ENCODE measurements at places on chromosomes 2 and 18.

DNA sequence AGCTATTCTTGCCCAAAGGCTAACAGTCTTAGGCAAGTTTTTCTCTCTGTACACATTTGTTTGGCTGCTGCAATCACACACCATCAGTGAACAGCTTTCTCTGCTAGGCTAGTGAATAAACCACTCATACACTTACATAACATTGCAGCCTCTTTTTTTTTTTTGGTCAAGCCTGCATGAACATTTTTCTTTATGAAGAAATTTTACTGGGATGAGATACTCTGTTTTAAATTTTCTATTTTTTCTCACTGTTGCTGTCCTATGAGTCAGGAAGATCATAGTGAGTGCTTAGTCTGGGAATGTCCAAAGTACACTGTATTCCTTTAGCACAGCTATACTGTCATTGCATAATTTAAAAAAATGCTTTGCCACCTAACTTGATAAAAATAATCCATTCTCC, 58.5 kb downstream of the ROCK1 start:
- DNase-seq: no peak

GRCh38 chr2:238557936-238558335, 131.2 kb downstream of the ASB1 start:
- DNase-seq: no peak

DNA sequence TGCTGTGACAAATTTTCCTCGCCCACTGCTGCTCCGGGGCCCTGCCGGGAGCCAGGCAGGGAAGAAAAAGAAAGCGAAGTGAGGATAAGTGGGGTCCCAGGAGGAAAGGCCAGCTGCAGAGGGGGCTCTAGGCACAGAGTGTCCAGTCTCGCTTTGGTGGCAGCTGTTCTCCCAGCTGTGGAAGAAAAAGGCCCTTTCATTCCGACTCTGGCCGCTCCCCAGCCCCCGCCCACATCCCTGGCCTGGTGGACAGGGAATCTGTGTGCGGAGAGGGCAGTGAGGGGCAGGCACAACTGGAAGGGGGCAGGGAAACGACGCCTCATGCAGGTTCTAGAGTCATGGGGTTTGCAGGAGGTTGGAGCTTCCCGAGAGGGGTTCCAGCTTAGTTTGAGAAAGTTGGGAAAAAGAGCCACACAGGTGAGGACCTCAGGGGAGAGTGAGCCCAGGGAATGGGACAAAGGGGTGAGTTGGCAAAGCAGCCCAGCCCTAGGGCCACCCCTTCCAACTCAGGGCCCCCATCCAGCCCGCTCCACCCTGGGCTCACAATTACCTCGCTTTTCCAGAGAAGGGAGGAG, 1.8 kb downstream of the RTKN start:
- no peak for DNase-seq

GRCh38 chr2:203853271-203853670, 14.3 kb upstream of the CTLA4 start:
- no peak for DNase-seq

DNA sequence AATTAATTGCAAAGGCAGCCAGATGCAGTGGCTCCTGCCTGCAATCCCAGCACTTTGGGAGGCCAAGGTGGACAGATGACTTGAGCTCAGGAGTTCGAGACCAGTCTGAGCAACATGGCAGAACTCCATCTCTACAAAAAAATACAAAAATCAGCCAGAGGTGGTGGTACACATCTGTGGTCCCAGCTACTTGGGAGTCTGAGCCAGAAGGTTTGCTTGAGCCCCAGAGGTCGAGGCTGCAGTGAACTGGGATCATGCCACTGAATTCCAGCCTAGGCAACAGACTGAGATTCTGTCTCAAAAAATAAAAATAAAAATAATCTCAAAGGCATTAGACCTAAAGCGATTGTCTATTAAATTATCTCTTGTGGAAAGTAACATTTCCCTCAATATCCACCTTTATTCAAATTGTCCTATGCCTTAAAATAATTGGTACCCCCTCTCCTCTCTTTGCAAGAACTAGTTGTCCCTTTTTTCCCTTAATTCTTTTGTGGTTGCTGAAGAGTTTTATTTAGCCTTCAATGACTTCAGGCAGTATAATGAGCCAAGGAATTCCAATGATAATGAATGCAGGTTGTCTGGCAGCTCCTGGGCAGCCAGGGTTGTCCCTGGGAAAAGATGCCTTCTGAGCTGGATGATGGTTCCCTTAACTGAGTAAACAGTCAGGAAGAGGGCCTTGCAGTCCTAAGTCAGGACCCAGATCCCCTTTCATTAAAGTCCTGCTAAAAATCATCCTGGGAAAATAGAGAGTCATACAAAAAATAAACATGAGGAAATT, 32.2 kb downstream of the GPR75 start:
- DNase-seq: no peak

- DNase-seq: no peak
Measured at GRCh38 chr18:28015671-28016070, 161.3 kb downstream of the CDH2 start.

GRCh38 chr2:62757029-62757428, 51.5 kb downstream of the EHBP1 start:
- DNase-seq: no peak

- DNase-seq: no peak
Measured at GRCh38 chr2:158725441-158725891, 69.7 kb upstream of the DAPL1 start.

DNA sequence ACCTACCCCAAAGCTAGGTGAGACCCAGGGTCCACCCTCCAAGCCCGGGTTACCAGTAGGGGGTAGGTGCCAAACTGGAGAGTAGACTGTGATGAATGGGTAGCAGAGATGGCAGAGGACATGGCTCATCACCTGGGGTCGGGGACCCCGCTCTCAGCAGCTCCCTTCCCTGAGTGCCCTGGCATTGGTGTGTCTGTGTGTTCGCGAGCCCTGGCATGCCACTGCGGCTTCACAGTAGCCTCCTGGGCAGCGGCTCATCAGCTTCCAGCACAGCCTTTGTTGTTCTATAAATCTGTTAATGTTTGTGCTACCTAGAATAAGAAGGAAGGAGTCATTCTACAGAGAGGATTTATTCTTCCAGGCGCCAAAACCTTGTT, 62.6 kb upstream of the ALPP start:
- no peak for DNase-seq

DNA sequence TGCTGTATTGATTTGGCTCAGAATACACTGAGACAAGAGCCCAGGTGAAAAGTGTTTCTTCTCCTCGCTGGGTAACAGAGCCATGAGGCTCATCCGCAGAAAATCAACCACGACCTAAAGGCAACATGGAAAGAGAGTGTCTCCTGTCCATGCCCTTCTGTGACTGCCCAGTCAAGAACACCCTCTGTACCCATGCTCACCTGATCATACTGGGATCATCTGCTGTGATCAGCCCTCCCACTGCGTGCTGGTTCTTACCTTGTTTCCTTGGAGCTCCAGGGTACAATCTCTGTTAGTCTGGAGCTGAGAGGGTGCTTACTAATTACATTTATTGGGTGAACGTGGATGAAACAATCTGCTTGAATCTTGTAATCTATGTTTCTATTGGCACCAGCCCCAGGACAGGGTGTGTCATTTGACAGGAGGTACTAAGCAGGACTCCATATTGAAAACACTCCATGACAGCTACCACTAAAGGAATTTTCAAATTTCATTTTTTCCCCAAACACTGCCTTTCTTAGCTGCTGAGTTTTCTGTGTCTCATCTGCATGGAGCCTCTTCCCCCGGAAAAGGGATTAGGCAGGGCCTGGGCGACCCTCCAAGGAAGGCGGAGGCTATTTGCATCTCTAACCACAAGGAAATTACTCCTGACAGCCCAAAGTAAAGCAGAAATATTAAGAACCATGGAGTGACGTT, 39.7 kb upstream of the GRP start:
- no peak for DNase-seq

DNA sequence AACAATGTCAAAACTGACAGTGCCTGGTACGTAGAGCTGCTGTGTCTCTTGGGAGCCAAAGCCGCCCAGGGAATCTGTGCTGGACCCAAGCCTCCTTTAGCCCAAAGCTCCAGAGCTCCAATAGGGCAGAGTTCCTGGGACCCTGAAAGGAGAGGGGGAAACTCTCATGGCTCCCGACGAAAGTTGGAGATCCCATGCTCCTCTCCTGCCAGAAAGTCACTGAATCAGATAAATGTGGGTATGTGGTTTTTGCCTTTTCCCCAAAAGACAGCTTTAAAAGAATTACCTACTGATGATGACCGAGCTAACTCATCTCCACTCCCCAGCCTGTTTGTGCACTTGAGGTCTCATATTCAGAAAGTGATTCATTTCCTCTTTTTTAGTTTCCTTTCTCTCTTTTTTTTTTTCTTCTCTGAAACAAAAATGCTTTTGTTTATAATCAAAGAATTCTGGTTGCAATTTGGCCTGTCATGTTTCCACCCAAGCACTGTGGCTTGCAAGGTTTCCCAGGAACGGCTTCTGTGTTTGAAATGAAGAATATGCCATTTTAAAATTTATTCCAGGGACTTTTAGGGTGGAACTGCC, 14.1 kb upstream of the PMAIP1 start:
- DNase-seq: no peak

DNA sequence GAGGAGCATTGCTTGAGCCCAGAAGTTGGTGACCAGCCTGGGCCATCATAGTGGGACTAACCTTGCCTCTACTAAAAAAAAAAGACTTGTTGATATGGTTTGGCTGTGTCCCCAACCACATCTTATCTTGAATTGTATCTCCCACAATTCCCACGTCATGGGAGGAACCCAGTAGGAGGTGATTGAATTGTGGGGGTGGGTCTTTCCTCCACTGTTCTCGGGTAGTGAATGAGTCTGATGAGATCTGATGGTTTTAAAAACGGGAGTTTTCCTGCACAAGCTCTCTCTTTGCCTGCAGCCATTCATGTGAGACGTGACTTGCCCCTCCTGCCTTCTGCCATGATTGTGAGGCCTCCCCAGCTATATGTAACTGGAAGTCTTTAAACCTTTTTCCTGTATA, 47.0 kb downstream of the PROC start:
- no peak for DNase-seq

DNA sequence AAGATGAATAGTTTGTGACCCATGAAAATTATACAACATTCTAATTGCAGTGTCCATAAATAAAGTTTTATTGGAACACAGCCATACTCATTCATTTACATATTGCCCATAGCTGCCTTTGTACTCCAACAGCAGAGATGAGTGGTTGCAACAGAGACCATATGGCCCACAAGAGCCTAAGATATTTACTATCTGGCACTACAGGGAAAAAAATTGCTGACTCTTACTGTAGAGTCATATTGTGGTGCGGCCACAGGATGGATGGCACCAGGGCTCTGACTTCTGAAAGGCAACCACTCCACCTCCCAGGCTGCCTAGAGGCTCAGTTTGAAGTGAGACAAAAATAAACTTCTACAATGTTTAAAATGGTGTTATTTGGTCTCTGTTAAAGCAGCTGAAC, 404.0 kb upstream of the ATP5MC3 start:
- no peak for DNase-seq

DNA sequence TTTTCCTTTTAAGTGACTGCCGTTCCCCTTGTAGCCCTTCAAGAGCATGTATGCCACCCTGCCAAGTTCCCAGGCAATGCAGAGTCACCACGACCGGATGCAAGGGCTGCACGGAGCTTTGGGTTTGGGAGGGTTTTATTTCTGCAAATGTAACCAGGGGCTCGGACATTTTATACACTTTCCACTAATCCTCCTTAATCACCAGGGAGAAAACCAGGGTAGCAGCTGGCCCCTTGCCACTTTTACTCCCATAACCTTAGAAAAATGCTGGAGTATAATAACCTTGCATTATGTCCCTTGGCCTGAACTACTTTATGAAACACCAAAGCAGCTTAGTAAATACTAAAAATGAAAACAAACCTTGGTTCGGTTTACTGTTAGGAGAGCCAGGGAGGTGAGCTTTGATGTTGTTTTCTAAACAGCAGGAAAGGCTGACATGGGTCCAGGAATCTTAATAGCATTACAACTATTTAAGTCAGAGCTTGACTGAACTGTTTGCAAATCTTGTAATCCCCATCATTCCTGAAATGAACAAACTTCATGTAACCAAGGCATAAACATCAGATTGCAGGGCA, 152.8 kb upstream of the RIOK3 start:
- DNase-seq: no peak

GRCh38 chr2:45029215-45029614, 20.0 kb upstream of the SIX2 start:
- DNase-seq: no peak

DNA sequence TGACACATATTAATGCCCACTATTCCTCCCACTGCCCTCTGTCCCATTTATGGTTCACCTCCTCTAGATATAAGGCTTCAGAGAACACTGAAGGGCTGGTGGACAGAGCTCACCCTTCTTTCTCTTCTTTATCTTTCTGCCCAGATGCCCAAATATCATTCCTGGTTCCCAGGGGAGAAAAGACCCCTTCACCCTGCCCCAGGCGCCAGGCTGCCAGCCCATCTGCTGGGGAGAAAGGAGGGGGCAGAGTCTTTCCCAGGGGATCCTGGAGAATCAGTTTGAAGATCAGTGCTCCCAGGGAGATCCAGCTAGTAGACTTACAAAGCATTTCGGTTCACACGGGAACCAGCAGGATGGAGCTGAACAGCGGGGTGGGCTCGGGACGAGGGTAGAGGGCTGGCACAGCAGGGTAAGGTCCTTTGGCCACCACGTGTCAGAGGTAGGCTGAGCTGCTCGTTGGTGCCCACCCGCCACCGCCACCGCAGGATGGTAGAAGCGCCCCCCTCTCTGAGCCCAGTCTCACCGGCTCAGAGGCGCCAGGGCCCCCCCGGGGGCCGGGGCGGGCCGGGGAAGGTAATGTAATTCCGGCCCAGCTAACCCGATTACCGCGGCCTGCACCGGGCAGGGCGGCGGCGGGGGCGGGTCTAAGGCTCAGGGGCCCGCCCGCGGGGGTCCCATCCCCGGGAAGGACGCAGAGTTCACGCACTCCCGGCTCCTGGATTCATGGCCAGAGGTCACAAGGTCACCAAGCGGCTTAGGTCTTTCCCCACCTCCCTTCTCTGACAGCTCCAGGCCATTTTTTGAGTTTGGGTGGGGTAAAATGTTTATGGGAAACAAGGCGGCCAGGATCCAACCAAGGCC, 1.3 kb upstream of the TLX2 start:
- no peak for DNase-seq

DNA sequence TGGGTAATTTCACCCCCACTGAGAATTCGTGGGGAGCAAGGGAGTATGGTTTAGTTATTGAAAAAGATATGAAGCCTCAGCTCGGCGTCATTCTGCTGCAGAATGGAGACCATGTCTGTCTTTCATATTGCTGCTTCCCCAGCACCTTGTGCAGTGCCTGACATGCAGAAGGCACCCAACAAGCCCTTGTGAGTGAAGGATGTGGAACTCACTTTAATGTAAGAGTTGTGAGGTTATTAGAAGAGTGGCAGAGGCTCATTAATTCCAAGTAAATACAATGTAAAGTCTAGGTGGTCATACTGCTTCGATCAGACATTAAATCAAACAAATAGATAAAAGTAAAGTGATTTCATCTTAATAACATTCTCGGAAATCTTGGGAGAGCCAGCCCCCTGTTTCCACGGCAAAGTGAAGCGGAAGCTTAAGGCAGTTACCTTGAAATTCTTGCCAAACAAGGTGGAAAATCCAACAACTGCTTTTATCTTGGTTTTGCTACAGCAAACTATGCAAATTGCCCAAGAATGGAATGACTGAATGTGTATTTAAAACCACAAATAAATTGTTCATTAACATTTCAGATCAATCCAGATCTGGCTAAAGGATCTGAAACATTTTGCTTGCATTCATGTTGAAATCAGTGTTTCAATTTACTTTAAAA, 9.6 kb downstream of the CFAP221 start:
- no peak for DNase-seq
